ENCODE measurements at places on chromosomes 3 and 15.
A peak's percentile ranks its signal among the peaks of the same experiment; 100 is the strongest.

DNA sequence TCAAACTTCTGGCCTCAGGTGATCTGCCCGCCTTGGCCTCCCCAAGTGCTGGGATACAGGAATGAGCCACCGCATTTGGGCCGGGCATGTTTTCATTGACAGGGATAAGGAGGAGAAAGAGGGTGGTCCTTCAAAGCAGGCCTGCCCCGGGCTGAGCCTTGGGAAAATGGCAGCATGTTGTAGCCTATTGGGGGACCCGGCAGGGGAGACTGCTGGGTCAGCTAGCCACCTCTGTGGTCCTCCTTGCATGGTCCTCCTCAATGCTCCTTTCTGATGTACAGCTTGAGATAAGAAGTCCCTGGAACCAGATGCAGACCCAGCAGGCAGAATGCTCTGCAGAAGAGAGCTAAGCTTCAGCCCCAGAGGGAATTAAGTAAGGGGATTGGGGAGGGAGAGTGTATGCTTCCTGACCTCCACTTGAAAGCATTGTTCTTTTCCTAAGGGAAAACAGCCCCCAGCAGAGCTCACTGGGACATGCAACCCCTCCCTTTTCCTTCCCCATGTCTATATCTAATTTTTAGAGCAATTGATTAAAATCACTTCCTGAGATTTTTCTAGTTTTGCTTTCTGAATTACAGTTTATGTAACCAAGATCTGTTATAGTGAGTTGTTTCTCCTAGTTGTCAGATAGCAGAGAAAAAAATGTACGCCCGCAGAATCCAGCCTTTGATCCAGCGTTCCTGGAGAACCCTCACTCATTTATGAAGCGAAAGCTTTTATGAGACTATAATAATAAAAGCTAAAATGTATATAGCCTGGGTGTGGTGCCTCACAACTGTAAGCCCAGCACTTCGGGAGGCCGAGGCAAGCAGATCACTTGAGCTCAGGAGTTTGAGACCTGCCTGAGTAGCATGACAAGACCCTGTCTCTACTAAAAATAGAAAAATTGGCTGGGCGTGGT, 48.7 kb upstream of the VILL start:
- no peak for DNase-seq

DNA sequence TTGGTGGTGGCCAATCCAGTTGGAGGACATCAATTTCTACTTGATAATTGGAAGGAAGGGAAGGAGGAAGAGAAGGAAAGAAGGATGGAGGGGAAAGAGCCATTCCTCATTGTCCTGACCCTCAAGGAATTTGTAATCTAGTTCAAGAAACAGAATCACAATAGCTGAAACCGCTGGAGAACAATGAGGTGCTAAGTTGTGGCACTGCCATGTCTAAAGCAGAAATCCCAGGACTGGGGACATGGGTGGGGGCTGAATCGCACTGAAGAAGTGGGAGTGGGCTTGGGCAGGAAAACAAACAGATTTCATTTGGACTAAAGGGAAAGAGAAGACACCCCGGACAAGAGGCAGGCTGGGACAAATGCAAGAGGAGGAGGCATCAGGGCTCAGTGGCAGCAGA, 183.6 kb downstream of the UACA start:
- no peak for DNase-seq

DNA sequence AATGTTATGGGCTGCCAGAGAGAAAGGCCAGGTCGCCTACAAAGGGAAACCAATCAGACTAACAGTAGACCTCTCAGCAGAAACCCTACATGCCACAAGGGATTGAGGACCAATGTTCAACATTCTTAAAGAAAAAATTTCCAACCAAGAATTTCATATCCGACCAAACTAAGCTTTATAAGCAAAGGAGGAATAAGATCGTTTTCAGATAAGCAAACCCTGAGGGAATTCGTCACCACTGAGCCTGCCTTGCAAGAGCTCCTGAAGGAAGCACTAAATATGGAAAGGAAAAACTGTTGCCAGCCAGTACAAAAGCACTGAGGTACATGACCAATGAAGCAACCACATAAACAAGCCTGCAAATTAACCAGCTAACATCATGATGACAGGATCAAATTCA, 33.1 kb downstream of the PYGO1 start:
- DNase-seq: no peak

DNA sequence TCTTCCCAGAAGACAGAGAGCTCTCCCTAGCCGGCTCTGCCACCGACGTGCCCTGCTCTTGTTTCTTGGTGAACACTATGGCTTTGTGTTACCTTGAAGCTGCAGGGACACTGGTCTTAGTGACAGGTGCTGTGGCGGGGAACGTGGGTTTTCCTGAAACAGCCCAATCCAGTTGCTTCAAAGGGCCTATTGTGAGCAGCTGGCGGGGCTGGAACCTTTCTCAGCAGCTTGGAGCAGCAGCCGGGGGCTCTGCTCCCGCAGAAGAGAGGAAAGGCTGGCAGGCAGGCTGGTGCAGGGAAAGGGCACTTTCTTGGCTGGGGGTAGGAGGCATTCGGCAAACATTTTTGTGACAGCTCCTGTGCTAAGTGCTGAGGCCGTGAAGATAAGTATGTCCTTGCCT, 12.8 kb downstream of the MYZAP start:
- DNase-seq: no peak

DNA sequence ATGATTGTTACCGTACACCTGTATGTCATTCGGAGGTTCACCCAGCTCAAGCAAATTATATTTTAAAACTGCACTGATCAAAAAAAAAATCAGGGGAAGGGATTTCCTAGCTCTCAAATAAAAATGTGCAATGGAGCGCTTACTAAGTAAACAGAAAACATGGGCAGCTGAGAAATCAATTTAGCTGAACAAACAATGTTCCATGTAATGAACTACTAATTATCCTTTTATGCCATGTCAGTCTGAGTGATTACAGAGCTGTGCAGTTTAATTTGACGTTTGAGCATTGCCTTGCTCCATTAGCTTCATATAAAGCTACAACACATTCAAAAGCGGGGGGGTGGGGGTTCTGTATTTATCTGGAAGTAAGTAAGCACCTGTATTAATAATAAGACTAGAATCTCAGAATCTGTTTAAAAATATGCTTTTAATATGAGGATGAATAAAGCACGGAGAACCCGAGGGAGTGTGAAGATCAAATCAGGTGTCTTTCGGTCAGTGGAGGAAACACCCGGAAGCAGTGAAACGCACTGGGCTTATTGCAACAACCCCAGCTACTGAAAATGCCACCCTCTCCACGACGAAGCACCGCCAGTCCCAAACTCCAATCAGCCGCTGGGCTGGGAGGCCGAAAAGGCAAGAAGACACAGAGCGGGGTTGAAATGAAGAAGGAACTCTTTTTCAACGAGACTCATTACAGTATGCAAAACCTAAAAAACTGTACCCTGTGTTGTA, 196.5 kb upstream of the ATP11B start:
- no peak for DNase-seq

- DNase-seq: no peak
These were observed 12.2 kb upstream of the CSTA start for GRCh38 chr3:122312826-122313225.

DNA sequence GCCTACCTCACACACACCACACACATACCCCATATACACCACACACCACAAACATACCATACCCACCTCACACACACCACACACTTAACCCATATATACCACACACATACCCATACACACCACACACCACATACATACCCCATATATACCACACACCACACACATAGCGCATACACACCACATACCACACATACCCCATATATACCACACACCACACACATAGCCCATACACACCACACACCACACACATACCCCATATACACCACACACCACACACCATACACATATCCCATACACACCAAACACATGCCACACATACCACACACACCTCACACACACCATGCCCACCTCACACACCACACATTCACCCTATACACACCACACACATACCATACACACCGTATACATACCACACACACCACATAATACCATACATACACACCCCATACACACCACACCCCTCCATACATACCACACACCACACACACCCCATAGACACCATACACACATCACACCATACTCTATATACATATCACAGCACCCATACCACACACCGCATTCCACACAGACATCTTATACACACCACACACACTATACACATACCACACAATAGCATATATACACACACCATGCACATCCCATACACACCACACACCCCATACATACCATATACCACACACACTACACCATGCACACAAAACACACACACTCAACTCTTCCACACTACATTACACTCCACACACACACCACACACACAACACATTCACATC, 29.5 kb downstream of the APBA2 start:
- no peak for DNase-seq

- DNase-seq: peak; percentile 41
These were observed 103.2 kb upstream of the TJP1 start for GRCh38 chr15:29925227-29926082.
